NCI-H1048 (cell line): ENCODE measurements at places on chromosomes 2 and 18.

DNA sequence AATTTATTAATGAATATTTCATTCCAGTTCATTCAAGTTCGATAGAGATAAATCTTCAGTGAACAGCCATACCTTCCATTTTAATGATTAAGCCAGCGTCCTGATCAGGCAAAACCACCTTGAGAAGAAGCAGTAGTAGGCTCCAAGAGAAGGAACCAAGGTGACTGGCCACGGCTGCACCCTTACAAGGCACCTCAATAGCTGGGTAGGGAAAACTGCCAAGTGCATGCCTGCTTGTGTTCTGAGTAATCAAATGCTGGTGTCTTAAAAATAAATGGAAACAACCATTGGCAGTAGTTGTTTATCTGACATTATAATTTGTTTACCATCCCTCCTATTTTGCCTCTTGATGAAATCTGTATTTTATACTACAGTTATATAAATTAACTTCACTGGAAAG lies 10.0 kb upstream of the FEZ2 start:
- DNase-seq, result no peak

GRCh38 chr2:30252723-30253701 lies 21.7 kb downstream of the LBH start:
- no peak for DNase-seq

- DNase-seq, result no peak
Measured at GRCh38 chr18:38301621-38302020, 736.0 kb upstream of the CELF4 start.

DNA sequence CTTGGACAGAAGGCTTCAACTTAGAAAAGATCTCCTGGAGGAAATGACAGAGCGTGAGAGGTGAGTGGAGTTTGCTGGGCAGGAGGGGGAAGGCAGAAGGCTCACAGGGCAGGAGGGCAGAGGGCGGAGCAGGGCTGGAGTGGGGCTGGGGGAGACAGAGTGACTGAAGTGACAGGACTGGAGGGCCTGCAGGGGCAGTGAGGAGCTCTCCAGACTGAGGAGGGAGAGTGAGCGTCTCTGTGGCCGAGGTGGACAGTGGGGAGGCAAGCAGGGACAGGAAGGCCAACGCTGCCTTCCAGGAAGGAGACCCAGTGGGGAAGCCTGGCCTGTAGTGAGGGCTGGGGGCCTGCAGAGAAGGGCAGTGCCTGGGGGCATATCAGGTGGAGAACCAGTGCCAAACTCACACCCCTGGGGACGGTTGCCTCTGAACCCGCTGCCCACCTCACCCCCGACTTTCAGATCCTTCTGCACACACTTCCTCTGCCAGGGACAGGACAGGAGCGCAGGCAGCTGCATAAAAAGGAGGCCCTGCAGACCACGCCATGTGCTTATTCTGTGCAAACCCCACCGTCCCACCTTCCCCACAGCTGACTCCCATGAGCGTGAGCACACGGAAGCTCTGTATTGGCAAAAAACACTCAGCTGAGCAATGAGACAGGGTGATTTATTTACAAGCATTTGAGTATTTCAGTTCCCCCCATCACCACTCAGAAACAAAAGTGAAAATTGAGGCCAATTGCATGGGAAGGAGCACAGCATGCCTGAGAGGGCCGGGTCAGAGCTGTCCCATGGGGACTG lies 244.3 kb downstream of the FAM210A start:
- DNase-seq, result no peak

DNA sequence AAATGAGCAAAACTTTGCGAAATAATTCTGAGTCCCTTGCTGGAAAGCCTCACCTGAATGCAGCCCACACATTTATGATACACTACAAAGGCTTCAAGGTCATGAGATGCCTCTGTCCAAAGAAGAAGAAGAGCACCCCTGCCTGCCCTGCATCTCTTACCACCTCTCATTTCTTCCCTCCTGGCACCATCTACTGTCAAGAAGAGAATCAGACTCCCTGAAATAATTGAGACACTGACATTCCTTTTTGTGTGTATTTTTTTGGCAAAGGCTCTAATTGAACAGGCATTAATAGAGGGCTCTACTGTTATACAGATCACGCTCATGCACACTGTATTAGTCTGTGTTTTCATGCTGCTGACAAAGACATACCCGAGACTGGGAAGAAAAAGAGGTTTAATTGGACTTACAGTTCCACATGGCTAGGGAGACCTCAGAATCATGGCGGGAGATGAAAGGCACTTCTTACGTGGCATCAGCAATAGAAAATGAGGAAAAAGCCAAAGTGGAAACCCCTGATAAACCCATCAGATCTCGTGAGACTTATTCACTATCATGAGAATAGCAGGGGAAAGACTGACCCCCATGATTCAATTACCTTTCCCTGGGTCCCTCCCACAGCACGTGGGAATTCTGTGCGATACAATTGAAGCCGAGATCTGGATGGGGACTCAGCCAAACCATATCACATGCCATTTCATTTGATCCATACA lies 176.3 kb downstream of the ALPK2 start:
- no peak for DNase-seq

GRCh38 chr2:64914735-64915509 lies 74.3 kb upstream of the SLC1A4 start:
- no peak for DNase-seq

DNA sequence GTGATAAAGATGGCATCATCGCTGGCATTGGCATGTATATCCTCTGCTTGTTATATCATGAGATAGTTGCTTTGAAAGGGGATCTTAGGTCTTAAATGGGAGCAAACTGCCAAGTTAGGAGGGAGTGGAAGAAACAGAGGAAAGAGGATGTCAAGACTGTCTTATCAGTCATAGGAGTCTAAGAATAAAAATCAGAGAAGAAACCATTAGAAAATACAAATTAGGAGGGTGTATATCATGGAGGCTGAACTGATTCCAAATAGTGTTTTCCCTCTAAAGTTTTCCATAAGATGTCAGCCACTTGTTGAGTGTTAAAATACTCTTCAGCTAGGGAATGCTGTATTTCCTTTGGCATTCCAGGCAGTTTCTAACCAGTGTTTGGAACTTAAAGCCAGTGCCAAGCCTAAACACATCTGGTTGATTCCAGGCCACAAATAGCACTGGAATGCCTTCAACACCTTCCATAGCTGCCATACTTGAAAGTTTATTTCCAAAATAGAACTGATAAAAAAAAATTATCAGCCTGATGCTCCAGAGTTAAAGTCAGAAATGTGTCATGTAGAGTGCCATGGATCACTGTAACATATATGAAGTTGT lies 129.4 kb downstream of the ZEB2 start:
- no peak for DNase-seq

GRCh38 chr2:188380280-188380679 lies 88.6 kb downstream of the GULP1 start:
- DNase-seq, result no peak

DNA sequence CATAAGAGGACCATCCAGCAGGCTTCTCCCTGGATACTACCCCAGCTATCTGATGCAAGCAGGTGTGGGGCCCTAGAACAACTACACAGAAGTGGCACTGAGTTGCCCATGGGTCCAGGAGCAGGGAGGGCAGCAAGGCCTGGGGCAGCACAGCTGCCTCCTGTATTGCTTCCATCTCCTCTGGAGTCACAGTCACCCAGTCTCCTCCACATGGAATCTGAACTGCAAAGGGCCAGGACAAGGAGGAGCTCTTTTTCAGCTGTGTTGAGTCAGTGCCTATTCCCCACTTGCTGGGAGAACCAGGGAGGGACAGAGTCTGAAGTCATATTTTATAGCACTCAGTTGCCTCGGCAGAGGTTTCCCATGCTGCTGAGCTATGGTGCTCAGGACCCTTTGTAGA lies 67.9 kb upstream of the ALPP start:
- DNase-seq, result no peak

DNA sequence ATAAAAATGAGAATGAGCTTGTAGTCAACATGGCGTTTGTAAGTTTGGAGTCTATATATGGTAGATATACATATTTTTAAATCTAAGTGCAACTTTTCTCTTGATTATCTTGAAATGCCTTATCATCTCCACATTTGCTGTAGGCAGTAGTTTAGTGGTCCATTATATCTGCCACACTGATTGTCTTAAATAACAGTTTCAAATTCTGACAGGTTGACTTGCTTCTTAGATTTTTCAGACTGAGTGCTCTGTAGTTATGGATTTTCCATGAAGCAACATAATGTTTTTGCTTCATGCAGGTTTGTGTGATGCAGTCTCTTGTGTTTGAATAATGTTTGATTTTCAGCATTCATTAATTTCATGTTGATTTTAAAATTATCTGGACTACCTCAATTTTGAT lies 12.3 kb downstream of the PARD3B start:
- DNase-seq, result no peak

GRCh38 chr2:48715956-48716355 lies 39.6 kb downstream of the LHCGR start:
- no peak for DNase-seq

- DNase-seq, result no peak
Measured at GRCh38 chr2:106839849-106840595, 45.9 kb downstream of the ST6GAL2 start.

- no peak for DNase-seq
Measured at GRCh38 chr2:11509657-11510360, 24.0 kb upstream of the GREB1 start.

DNA sequence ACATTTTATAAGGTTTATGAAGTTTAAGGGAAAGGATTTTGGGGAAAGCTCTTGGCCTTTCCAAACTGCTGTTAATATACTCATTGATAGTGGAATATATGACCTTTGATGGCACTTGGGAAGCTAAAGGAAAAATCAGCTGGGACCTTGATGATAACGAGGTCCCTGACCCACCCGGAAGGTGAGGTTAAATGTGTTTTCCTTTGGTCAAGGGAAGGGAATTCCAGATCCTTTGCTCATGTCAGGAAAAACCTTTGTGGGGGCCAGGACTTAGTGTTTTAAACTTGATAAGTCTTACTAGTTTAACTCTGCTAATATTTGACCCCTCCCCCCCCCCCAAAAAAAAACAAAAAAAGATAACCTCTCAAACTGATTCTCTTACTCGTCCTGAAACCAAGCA lies 50.7 kb downstream of the CRIM1 start:
- DNase-seq, result no peak
